AG04449 (cell line): ENCODE measurements at places on chromosomes 6 and 20.

DNA sequence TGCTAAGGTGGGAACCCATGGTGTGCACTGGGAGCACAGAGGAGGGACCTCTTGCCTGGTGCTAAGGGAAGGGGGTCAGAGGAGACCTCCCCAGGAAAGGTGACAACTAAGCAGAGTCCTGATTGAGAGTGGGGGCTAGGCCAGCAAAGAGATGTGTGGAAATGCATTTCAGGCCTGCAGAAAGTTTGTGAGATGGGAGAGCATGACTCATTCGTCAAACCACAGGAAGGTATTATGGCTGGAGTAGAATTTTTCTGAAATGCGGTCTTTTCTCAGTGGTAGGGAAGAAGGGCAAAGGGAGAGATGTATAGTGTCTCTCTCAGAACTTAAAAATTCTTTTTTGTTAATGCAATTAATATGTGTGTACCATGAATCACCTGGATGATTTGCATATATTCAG, 23.6 kb upstream of the EDN1 start:
- DNase-seq, result peak; percentile 38

DNA sequence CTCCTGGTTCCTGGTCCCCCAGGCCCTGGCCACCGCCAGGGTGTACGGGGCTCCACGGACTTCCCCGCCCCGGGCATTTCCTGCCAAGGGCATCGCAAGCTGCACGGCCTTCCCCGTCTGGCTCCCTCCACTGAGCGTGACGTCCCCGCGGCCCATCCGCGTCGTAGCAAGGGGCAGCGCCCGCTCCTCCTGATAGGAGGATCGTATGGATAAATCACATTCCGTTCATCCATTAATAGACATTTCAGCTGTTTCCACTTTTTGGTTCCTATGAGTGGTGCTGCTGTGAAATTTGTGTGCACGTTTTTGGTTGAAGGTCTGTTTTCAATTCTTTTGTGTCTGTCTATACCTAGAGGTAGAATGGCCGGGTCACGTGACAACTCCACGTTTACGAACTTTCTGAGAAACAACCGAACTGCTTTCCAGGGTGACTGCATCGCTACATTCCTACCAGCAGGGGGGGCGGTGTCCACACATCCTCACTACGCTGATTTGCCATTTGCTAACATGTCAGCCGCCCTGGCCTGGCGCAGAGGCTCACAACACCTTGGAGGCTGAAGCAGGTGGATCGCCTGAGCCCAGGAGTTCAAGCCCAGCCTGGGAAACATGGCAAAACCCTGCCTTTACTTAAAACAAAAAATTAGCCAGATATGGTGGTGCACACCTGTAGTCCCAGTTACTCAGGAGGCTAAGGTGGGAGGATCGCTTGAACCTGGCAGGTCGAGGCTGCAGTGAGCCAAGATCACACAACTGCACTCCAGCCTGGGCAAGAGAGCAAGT, 37.7 kb downstream of the KCNQ2 start:
- no peak for DNase-seq

GRCh38 chr20:62286493-62287064, 16.2 kb upstream of the ADRM1 start:
- no peak for DNase-seq

DNA sequence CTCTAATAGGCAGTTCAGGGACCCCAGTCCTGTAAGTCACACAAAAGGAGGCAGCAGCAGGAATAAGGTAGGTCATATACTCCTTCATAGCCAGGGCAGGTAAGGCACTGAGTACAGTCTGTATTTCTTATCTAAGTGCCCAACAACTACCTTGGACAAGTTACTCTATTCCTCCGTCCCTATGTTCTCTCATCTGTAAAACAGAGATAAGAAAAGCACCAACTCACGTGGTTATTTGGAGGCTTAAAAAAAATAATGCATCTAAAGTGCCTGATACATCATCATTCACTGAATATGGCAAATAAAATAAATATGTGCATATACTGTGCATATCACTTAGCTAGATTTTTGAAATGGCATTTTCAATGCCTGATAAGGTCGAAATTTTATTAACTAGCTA, 298.1 kb upstream of the CDYL start:
- DNase-seq, result no peak

- no peak for DNase-seq
Observed at GRCh38 chr20:49284818-49285217, 7.0 kb upstream of the ZNFX1 start.

- DNase-seq, result no peak
Observed at GRCh38 chr6:3708540-3708939, 43.0 kb downstream of the PXDC1 start.

GRCh38 chr6:17907406-17908229, 79.8 kb downstream of the KIF13A start:
- DNase-seq, result peak; percentile 97

- peak; percentile 59 for DNase-seq
Observed at GRCh38 chr20:38173237-38174156, 8.4 kb upstream of the TGM2 start.

GRCh38 chr20:10662661-10663458, 10.9 kb downstream of the JAG1 start:
- DNase-seq, result no peak

DNA sequence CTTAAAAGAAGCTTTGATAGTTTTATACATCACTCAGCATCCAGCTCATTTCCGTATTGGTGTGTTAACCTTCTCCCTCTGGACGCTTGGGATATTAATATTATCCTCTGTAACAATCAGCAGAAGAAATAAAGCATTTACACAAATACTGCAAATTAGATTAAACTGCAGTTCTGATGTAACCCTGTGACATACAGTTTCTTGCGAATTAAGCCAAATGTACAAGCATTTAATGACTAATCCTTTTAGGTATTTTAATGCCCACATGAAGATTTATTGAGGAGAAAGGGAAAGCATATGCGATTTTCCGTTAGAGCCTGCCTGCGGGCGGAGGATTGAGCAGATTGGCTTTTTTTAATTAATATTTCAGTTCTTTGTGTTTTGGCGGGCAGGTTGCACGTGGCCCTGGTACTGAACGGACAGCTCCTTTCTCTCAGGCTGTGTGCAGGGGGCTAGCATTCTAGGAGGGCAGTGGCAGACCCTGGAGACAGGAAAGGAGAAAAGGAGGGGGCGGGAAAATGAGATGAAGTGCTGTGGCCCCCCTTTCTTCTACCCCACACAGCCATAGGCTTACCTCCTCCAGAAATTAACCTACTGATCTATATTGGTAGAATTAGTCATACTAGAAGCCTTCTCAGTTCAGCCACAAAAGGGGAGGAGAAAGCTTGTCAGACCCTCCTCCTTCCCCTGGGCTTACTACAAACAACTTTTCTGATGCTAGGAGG, 14.1 kb upstream of the TFAP2D start:
- no peak for DNase-seq

- DNase-seq, result no peak
Observed at GRCh38 chr6:14306151-14306906, 188.8 kb downstream of the CD83 start.

- no peak for DNase-seq
Observed at GRCh38 chr20:32611286-32611685, 26.2 kb upstream of the NOL4L start.

- no peak for DNase-seq
Observed at GRCh38 chr6:9717568-9717967, 697.3 kb downstream of the TFAP2A start.

DNA sequence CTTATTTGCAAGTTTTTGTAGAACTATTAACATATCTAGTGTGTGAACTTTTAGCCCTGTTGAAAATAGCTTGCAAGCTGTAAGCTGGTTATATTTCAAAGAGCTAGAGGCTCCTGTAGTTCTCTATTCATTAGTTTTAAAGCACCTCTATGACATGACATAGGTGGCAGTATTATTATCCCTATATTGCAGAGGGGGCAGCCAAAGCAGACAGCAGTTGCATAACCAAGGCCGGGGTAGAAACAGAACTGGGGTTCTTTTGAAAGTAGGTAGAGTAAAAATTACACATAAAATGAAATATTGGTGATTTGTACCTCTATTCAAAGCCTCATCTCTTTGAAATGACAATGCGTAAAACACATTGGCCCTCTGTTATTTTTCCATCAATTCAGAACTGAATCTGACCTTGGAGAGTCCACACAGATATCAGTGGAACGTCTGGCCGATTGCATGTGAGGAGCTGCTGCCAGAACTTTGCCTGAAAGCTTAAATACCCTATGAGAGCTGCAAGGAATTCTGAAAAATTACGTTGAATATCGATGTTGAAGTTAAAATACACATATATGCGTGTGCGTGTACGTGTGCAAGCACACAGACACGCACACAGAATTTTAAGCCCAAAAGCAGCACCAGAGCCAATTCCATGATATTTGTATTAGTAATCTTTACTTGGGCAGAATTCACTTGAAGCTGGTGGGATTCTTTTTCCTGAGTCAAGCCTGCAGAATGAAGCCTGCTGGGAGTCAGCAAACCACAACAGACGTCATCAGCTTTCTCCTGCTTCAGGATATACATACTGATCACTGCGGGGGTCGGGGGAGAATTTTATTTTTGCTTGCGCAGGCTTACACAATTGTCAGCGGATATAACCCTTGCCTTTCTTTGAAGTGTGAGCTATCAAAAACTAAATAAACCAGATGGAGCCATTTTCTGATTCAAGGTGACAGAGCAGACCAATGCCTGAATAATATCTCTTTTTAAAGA, 163.2 kb downstream of the PDE7B start:
- DNase-seq, result peak; percentile 99

DNA sequence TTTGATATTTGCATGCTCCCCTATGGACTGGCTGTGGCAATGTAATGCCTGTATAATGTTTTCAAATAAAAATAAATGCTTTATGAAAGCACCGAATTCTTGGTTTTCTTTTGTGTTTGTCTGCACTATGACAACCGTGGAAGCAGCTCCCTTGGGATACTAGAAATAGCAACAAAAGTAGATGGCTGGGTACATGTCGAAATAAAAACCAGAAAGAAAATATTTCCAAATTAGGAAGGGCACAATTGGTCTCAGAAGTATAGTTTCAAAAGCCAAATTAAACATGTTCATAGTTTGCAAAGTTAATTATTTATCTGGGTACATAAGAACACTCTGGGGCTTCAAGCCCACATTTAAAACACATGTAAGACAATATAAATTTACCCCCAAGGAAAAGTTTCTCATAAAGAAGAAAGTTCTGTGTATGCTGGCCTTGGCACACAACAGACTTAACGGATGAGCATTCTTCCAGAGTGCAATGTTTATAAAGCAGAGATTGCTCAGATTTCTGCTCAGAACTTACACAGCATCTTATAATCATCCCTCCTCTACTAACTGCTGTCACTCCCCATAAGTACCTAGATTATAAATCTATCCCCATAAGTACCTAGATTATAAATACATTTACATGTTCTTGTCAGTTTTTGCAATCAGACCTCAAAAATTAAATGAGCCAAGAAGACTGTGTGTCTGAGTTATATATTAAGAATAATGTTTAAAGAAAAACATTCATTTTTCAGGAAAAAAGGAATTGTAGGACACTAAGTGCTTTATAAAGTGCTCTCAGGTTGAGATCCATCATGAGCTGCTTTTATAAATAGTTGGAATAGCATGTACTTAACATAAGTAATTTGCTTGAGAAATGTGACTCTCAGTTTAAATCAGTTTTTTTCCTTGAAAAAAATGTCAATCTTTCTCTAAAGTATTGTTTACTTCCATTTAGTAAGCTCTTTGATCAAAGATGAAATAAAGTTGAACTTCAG, 230.2 kb upstream of the PLN start:
- no peak for DNase-seq

DNA sequence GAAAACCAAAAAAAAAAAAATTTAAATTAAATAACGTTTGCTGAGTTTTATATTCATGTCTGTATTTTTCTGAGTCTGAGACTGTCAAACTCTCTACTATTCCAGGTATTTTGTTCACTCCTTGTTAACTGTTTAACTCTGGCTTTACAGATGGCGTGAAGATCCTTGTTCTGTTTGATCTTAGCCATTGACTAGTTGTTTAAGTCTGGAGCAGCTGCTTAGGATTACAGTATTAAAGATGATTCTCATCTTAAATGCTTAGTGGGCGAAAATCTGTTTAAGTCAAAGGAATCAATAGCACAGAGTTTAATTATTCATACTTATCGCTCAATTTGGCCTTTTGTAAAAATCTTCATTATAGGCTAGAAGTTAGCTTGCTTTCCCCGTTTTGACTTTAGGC, 2.4 kb downstream of the PHACTR2 start:
- DNase-seq, result no peak

DNA sequence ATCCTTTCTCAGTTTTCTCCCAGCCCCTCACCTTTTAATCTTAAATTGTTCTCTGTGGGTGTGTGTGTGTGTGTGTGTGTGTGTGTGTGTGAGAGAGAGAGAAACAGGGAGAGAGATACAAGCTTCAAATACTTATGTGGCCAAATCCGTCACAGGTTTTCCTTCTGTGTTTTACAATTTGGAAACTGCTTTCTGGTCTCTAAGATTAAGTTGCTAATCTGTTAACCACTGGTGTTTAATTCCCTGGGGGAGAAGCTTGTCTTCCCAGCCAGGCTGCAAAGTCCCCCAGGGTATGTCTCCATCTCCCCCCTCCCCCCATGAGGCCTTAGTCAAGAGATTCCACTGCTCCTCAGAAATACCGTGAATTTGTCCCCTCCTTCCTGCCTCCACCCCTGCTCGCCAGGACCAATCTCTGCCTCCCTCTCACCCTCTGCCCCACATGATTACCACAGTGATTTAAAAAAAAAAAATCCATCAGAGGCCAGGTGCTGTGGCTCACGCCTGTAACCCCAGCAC, 49.0 kb downstream of the RIPOR3 start:
- DNase-seq, result no peak

DNA sequence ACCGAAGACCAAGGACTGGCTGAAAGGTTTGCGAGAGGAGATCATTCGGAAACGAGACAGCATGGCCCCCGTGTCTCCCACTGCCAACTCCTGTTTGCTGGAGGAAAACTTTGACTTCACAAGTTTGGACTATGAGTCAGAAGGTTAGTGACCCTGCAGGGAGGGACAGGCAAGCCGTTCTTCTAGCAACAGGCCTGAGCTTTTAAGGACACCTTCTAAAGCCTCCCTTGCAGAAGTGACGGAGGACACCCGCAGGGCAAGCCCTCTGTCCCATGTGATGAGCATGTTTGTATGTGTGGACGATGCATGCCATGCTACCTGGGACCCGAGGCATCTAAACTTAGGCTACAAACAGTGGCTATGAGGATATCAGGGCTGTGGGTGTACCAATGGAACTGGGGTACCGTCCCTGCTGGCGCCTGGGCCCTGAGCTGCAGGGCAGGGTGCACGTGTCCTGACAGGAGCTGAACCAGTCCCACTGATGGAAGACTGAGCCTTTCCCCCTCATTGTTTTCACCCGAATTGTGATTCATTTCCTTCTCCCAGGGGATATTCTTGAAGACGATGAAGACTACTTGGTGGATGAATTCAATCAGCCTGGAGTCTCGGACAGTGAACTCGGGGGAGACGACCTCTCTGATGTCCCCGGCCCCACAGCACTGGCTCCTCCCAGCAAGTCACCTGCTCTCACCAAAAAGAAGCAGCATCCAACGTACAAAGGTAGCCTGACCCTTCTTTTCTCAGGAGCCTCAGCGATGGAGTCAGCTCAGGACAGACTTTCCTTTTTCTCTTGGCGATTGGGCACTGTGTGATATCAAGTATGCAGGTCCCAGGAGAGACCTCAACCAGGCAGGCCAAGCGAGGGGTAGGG, 84.4 kb downstream of the SERAC1 start:
- no peak for DNase-seq

GRCh38 chr6:114024746-114025145, 53.8 kb upstream of the HDAC2 start:
- DNase-seq, result no peak

GRCh38 chr20:16490696-16491095, 82.6 kb downstream of the KIF16B start:
- no peak for DNase-seq
